Stimulated activated CD8-positive, alpha-beta memory T cell treated with anti-CD3 and anti-CD28 coated beads, Interleukin-2, amount 100 ng/mL, for 1 hour (primary cell): ENCODE measurements at places on chromosomes 4 and X.

DNA sequence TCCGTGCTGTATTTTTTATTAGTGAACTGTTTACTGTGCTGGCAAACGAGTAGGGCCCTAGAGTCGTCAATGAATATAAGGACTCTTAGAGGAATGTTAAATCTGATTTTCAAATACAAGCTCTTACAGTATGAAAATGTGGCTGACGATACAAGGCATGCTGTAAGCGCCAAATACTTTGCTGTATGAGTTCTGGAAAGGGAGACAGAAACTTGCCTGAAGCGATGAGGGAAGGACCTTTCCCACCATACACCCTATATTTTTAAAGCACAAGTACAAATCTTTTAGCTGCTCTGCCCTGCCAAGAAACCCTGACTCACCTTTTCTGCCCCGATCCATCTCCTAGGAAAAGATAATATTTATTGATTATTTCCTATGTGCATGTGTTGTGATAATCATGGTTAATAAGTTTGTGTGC lies 15.7 kb upstream of the RUFY3 start:
- DNase-seq = no peak

DNA sequence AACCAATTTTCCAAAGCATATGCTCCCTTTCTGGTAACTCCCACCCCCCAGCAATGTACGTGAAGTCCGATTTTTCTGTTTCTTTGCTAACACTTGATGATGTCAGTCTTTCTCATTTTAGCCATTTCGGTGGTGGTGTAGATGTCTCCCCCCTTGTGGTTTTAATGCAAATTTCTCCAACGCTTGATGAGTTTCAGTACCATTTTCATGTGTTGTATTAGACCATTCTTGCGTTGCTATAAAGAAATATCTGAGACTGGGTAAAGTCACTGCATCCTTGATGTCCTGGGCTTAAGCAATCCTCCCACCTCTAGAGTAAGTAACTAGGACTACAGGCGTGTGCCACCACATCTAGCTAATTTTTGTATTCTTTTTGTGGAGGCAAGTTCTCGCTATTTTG lies 148.4 kb upstream of the VCX3A start:
- DNase-seq = no peak

- DNase-seq = no peak
Measured at GRCh38 chr4:82718162-82718940, 80.2 kb downstream of the SCD5 start.

- no peak for DNase-seq
Measured at GRCh38 chr4:71198958-71199357, 139.9 kb upstream of the SLC4A4 start.

DNA sequence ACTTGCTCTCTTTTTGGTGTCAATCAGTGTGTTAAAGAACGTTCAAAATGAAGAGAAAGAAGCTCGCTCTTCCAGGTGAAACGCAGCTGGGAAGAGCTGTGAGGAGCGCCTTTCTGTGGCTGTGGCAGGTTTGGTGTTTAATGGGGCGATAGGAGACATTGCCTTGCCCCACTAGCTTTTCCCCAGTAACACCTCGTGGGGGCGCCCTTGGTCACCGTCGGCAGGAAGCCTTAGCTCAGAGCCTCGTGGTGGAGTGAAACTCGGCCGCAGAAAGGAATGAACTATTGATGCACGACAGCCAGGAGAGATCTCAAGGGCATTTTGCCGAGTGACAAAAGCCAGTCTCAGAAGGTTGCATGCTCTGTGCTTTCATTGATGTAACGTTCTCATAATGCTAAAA lies 65.1 kb downstream of the GPR143 start:
- DNase-seq = no peak

- no peak for DNase-seq
Measured at GRCh38 chrX:12949205-12949926, 25.5 kb upstream of the TMSB4X start.

- no peak for DNase-seq
Measured at GRCh38 chr4:53775381-53775780, 184.1 kb upstream of the LNX1 start.

DNA sequence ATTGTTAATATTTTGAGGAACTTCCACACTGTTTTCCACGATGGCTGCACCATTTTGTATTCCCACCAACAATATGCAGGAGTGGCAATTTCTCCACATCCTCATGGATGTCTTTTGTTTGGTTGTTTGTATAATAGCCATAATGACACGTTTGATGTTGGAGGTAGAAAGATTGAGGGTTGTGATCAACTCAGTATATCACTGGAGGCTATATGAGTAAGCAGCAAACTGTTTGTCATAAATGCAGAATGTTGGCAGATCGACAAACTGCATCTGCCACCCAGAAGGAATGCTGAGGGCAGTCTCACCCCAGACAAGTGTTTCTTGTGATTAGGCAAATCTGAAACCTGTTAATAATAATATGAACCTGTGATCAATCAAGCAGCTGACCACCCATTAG lies 243.9 kb upstream of the WDFY3 start:
- no peak for DNase-seq

DNA sequence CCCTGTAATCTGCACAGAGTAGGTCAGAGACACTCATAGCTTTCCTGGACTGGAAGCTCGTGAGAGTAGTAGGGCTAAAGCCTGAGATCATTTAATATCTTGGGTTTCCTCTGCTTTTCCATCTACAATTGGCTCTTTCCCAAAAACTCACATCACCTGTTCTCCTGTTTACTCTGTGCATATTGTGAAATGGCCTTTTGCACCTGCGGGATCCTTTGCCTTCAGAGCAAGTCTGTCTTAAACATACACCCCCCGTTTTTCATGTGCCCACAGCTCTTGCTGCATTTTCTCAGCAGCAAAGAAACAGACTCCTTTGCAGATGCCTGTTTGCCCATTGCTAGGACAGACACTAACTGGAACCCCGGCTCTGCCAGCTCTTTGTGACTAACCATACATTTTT lies 608.3 kb upstream of the PCDH10 start:
- DNase-seq = no peak

DNA sequence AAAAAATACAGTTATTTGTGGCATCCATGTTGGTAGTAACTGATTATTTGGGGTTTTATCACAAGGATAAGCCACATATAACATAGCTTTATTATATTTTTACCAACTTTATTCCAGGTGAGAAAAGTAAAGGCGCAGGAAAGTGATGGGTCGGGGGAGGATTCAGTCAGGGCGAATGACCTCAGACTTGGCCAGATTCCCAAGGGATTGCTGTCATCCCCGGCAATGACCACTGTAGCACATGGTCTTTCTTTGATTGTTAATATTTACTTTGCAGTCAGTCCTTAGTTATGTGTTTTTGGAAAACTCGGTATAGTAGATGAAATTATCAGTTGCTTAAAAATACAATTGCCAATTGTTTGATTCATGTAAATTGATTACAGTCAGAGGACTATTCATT lies 17.6 kb downstream of the GRIA3 start:
- DNase-seq = no peak

DNA sequence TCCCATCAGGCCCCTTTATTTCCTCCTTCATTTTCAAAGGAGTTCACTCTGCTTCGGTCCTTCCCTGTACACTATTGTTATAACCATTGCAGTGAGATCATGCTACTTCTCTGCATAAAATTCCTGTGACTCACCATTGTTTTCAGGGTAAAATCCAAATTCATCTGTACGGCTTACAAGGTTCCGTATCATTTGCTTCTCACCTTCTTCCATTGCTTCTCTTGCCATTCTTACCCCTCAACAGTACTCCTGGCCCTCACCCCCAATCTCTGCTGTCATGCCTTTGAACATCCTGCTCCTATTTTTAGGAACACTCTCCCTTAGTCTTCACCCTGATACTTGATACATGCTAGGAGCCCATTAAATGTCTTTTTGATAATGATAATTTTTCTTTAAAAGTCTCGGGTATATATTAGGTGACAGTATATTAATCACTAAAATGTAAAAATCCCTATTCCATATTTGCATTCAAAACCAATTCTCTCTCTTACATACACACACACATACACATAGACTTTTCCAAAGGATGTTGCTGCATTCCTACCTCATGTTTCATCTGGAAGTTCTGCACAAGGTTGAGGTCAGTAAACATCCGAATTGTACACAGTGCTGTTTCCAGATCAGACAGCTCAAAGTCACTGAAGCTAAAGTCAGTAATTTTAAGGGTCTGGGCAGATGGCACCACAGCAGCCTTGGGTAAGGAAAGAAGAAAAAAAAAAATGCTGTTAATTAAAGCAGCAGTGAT lies 103.4 kb downstream of the PDE5A start:
- no peak for DNase-seq

DNA sequence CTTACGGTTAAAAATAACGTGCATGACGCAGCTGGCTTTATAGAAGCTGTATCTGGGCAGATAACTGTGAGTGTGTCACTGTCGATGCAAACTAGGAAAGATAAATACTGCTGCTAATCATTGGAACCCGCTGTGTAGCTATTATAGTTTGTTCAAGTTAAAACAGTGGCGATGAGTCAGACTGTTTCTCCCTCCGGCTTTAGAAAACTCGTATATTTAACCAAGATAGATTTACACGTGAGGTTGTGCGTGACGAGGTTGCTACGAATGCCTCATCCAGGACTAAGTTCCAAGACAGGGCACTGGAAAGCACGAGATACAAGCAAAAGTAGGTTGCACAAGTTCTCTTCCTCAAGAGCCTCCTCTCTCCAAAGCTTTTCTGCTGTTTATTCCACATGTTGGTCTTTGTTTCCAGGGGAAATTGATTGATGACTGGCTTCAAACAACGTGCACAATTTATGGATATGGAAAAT lies 270.7 kb downstream of the FBXW7 start:
- no peak for DNase-seq

DNA sequence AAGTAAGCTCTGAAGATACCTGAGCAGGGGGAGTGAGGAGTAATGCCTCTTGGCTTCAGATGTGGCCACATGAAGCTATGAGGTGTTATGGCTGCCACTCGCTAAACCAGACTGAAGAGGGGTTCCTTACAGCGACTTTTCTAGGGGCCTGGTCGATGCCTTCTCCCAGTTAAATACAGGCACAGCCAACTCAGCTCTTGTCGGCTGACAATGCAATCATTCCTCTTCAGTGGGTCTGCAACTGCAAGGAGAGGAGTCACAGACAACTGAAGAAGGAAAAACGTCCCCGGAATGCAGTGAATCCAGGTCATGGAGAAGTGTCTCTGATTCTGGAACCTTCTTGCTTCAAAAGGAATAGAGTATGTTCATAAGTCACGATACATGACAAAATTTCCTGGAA lies 106.4 kb downstream of the RNF150 start:
- DNase-seq = no peak

- DNase-seq = no peak
Measured at GRCh38 chr4:99918656-99919055, 24.4 kb upstream of the LAMTOR3 start.
